ENCODE measurements at places on chromosomes 2 and 18. TPM values are rescaled to one million over a fixed set of nuclear protein-coding genes. Genes with fewer than 3 reads are reported as not detected.

GRCh38 chr2:61928826-61929461 lies 23.5 kb downstream of the COMMD1 start:
- no peaks in the 10 kb centered on the region for H3K4me1 ChIP-seq
- no peak overlapping the region for H3K4me3 ChIP-seq
- H3K27me3 ChIP-seq = no peaks in the 10 kb centered on the region
- no peak overlapping the region for H3K27ac ChIP-seq

- H3K36me3 ChIP-seq = no peaks in the 10 kb centered on the region
- no peaks in the 10 kb centered on the region for H3K27me3 ChIP-seq
- H3K4me1 ChIP-seq = peaks cover 6% of the 10 kb centered on the region
Observed at GRCh38 chr2:160387558-160388262, 105.9 kb downstream of the RBMS1 start.

- no peak overlapping the region for H3K27ac ChIP-seq
- DNase-seq = no peak
- no peaks in the 10 kb centered on the region for H3K36me3 ChIP-seq
- H3K27me3 ChIP-seq = no peaks in the 10 kb centered on the region
Observed at GRCh38 chr2:173903601-173904394, 61.4 kb downstream of the SP3 start.

GRCh38 chr2:53173698-53174455 lies 593.7 kb upstream of the CHAC2 start:
- no peak overlapping the region for H3K27ac ChIP-seq
- H3K4me3 ChIP-seq = no peak overlapping the region
- H3K4me1 ChIP-seq = no peaks in the 10 kb centered on the region
- no peak for DNase-seq
- no peaks in the 10 kb centered on the region for H3K36me3 ChIP-seq
- no peaks in the 10 kb centered on the region for H3K27me3 ChIP-seq

Gene NAB1
- 76.2 TPM for total RNA-seq

GRCh38 chr2:102950371-102950946 lies 188.6 kb downstream of the TMEM182 start:
- no peaks in the 10 kb centered on the region for H3K27me3 ChIP-seq
- no peak for DNase-seq
- H3K36me3 ChIP-seq = no peaks in the 10 kb centered on the region
- no peak overlapping the region for H3K4me3 ChIP-seq

GRCh38 chr2:143029141-143029540 lies 100.1 kb upstream of the ARHGAP15 start:
- no peak for DNase-seq
- H3K4me1 ChIP-seq = no peaks in the 10 kb centered on the region
- H3K27ac ChIP-seq = no peak overlapping the region
- no peaks in the 10 kb centered on the region for H3K27me3 ChIP-seq
- no peaks in the 10 kb centered on the region for H3K36me3 ChIP-seq
- H3K4me3 ChIP-seq = no peak overlapping the region

- H3K27ac ChIP-seq = no peak overlapping the region
- H3K36me3 ChIP-seq = no peaks in the 10 kb centered on the region
- DNase-seq = no peak
- H3K4me3 ChIP-seq = no peak overlapping the region
- H3K27me3 ChIP-seq = no peaks in the 10 kb centered on the region
Observed at GRCh38 chr2:46188041-46188716, 109.0 kb upstream of the EPAS1 start.

Gene CENPA
- 0.64 TPM for total RNA-seq

DNA sequence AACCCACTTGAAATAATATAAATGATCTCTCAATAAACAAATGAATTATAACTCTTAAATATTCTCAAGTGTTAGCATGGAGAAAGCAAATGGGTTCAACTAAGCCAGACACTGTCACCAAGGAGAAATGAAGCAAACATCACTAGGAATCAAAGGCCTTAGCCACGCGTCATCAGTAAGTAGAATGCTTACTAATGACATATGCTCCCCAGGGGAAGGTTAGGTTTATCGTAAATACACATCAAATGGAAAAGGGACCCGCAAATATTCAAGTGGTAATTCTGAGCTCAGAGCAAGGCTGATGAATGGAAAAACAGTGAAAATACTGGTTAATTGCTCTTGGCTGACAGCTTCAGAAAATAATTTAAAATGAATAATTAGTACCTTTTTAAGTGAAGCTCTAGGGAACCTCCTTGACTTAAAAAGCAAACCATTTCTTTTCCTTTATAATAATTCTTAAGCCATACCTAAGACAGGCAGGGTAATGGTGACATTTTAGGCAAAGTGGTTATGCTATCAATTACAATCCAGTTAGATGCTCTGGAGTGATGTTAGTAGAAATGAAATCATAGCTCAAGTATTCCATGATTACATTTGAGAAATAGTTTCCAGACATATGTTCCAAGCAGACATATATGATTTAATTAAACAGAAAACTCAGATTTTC lies 101.5 kb downstream of the ALPK2 start:
- no peak overlapping the region for H3K4me3 ChIP-seq
- H3K36me3 ChIP-seq = no peaks in the 10 kb centered on the region
- no peak overlapping the region for H3K27ac ChIP-seq
- no peaks in the 10 kb centered on the region for H3K27me3 ChIP-seq

Gene RAPGEF4
- 11.6 TPM for total RNA-seq

DNA sequence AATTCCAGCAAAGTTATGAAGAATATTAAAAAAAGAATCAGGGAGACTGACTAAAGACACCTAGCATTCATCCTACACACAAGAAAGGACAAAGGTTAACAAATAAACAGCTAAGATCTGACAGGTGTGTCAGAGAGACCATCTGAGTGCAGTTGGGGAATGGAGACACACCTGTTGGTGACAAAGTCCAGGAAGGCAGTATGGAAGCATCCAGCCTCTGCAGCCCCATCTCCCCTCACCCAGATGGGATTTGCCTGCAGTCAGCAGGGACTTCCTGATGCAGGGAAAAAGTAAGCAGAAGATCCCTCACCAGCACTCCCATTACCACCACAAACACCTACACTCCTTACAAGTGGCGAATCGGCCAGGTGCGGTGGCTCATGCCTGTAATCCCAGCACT lies 37.9 kb downstream of the USP34 start:
- no peaks in the 10 kb centered on the region for H3K36me3 ChIP-seq
- H3K4me3 ChIP-seq = no peak overlapping the region
- no peak overlapping the region for H3K27ac ChIP-seq

Gene SIGLEC15
- 0.16 TPM for total RNA-seq

- H3K36me3 ChIP-seq = no peaks in the 10 kb centered on the region
- H3K27me3 ChIP-seq = no peaks in the 10 kb centered on the region
- no peak for DNase-seq
- H3K4me1 ChIP-seq = peaks cover 5% of the 10 kb centered on the region
- no peak overlapping the region for H3K4me3 ChIP-seq
Observed at GRCh38 chr2:28322981-28323396, 69.7 kb upstream of the FOSL2 start.

- DNase-seq = no peak
- no peaks in the 10 kb centered on the region for H3K36me3 ChIP-seq
- no peaks in the 10 kb centered on the region for H3K27me3 ChIP-seq
- H3K27ac ChIP-seq = no peak within 1 kb of the TSS
Observed at GRCh38 chr2:151733771-151734672, at the start of gene NEB. TSS of gene NEB (minus strand) at chr2:151734476. CDS start at chr2:151733156, 1,320 bp downstream.

Gene HNRNPLL
- total RNA-seq = 48.3 TPM
